ENCODE measurements at places on chromosomes 13 and 19.

DNA sequence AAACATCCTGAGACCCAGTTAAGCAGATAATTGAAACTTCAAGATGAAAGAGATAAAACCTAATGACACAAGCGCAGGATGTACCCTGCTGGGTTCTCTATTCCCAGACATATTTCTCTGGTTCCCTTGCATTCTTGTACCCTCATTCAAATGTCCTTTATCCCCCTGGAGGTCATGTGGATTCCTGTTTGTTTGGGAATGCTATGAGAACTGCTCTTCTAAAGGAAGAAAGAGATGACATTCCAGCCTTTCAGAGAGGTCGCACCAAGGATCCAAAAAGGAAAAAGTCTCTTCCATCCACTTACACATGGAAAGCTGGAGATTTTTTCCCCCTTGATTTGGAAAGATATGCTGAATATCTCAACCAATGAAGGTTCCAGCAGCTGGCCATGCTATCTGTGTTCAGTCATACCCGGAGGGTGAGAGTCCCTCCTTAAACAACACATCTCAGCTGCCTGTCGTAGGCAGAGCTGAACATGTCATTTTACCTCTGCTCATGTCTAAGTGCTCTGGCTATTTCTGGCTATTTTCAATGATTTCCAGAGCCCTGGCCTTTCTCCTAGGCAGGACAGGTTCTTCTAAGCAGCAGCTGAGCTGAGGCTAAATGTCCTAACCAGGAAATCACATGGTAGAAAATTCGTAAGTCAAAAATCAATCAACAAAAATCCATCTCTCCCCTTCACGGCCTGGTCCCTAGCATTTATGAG lies 52.5 kb downstream of the C13orf42 start:
- no peak for DNase-seq

DNA sequence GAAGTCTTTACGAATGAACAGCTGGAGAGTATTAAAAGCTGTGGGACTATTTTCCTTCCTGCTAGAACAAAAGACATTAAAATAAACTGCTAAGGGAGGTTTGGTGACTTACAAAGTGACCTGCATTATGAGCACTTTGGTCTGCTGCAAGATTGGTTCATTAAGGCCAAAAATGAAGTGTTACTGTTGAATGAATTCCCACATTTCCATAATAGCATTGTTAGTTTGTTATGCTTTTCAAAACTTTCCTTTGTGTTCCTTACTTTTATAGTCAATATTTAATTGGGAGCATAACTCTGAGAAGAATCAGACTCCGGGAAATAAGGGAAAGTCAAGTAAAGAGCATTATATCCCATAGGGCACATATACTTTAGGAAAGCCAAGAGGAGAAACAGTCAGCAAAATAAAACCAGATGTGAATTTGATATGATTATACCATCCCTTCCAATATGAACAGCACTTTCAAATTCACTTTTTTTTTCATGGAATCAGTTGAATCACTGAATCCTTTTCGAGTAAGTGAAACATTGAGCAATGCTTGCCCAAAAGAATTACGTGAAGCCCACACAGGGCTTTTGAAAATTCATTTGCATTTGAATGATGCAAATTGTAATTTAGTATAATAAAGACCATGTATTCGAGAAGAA lies 112.6 kb downstream of the KCTD12 start:
- peak; percentile 58 for DNase-seq

GRCh38 chr13:26855921-26856320 lies 95.3 kb upstream of the GPR12 start:
- no peak for DNase-seq

GRCh38 chr13:28568286-28568685 lies 73.4 kb upstream of the FLT1 start:
- DNase-seq = peak; percentile 28

GRCh38 chr13:43006893-43007631 lies 15.0 kb upstream of the EPSTI1 start:
- DNase-seq = no peak

GRCh38 chr13:90956031-90956430 lies 391.5 kb upstream of the MIR17HG start:
- no peak for DNase-seq

- no peak for DNase-seq
Observed at GRCh38 chr13:99217461-99218110, 16.9 kb downstream of the UBAC2 start.

- no peak for DNase-seq
Observed at GRCh38 chr13:48564056-48564455, 31.2 kb upstream of the RCBTB2 start.

DNA sequence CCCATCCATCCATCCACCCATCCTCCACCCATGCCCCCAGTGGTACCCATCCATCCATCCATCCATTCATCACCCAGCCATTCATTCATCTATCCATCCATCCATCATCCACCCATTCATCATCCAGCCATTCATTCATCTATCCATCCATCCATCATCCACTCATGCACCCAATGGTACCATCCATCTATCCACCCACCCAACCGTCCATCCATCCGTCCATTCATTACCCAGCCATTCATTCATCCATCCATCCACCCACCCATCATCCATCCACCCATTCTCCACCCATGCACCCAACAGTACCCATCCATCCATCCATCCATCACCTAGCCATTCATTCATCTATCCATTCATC lies 5.3 kb downstream of the PLPPR3 start:
- DNase-seq = no peak

- DNase-seq = peak; percentile 41
Observed at GRCh38 chr13:24032252-24032651, 128.3 kb upstream of the SPATA13 start.

DNA sequence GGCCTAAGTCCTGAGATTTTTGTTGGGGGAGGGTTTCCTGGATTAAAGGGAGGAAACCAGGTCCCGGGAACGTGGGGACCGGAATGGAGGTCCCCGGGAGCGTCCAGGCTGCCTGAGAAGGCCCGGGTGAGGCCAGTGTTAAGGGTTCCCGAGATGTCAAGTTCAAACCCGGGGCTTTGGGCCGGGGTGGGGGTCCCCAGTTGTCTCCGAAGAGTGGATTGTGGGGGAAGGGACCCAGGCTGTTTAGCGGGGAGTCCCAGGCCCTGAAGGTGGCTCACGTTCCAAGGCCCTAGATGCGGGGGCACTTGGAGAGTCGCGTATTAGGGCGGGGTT lies 262 bp downstream of the COX7A1 start:
- peak; percentile 41 for DNase-seq

- no peak for DNase-seq
Observed at GRCh38 chr19:29614046-29614445, 8.0 kb downstream of the POP4 start.

GRCh38 chr19:43489310-43489709 lies 15.2 kb downstream of the PHLDB3 start:
- DNase-seq = no peak

- peak; percentile 70 for DNase-seq
Observed at GRCh38 chr13:59112221-59112718, 1051.5 kb downstream of the DIAPH3 start.

- DNase-seq = peak; percentile 42
Observed at GRCh38 chr13:112056739-112057438, 10.1 kb upstream of the SOX1 start.

GRCh38 chr13:71290963-71291841 lies 575.8 kb downstream of the DACH1 start:
- no peak for DNase-seq

DNA sequence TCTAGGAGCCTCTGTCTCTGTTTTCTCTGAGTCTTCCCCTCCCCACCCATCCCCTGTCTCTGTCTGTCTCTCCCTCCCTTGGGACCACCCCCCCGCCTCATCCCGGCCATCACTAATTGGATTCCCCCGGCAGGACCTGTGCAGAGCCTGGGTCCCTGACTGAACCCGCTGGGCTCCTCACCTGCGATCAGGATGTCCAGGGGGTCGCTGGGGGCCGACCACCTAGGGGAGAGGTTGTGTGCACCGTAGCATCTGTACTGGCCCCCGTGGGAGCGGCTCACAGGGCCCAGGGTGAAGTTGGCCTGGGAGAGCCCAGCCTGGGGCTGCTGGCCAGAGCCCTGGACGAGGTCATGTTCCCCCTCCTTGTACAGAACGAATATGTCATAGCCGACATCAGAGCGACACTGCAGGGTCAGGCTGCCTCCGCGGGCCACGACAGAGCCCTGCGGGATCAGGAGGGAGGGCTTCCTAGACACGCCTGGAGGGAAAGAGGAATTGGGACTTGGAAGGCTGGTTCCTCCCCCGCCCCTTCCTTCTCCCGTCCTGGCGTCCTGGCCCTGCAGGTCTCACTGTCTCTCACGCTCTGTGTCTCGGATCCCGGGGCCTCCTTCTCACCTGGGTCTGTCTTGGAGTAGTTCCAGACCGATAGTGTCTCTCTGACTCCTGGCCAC lies 1.8 kb downstream of the LILRB5 start:
- no peak for DNase-seq

Measured in eye (tissue), 1 donor.